HEK293T (cell line): ENCODE measurements at places on chromosomes 3 and 15.

GRCh38 chr3:11727207-11727606, 83.5 kb upstream of the VGLL4 start:
- no peak for DNase-seq

DNA sequence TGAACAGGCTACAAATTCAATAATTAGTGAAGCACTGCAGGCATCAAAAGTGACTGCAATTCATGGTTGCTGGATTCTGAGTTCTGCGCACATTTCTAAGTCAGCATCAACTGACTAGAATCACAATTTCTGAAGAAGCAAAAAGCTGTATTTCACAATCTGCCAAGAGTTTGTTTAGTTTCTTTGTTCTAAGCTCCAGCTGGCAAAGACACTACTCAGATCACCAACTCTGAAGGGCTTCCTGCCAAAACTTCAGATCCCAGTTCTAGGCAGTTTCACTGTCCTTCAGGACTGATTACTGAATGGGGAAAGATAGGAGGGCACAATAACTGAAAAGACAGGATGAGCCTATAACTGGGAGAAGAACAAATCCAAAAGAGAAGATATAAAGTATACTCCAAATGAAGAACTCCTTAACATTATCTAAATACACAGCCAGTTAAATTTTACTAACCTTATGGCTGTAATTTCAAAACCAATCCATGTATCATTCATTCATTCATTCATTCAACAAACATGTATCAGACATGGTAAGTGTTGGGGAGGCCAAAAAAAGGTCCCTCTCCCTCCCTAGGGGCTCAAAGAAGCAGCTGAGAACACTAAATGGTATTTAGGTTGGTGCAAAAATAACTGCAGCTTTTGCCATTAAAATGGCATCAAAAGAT, 17.1 kb downstream of the TJP1 start:
- no peak for DNase-seq

DNA sequence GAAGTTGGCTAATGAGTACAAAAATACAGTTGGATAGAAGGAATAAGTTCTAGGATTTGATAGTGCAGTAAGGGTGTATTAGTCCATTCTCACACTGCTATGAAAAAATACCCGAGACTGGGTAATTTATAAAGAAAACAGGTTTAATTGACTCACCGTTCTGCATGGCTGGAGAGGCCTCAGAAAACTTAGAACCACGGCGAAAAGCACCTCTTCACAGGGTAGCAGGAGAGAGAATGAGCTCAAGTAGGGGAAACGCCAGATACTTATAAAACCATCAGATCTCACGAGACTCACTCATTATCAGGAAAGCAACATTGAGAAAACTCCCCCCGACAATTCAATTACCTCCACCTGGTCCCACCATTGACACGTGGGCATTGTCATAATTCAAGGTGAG, 483.3 kb downstream of the TUSC7 start:
- no peak for DNase-seq

- no peak for DNase-seq
These were observed 135.3 kb downstream of the FNDC3B start for GRCh38 chr3:172174513-172175253.

DNA sequence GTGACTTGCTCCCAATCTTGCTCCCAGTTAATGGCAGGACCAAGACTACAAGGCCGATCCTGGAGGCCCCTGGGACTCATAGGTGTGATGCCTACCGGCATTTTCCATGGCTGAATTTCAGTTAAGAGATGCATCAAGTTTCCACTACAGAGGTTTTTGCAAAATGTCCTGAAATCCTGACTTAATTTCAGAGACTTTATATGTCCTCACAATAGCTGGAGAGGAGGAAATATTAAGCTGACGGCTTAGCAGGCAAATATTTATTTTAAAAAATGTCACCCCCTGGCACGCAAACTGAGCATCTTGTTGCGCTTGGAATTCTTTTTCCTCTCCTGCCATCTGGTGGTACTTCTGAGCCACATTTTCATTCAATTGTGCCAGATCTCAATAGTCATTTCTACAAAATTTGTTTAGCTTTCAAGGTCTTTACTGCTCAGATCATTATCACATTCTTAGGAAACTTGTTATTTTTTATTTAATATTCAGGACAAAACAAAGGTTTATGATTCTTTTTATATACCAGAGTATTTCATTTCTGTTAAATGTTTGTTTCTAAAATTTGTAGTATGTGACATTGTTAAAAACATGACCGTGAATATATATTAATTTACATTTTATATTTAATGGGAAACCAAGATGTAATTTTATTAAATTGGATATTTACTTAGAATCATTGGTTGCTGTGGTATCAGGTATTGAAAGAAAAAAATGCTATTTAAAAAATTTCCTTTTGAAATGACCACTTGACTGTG, 189.2 kb upstream of the THRB start:
- DNase-seq, result peak; percentile 47

DNA sequence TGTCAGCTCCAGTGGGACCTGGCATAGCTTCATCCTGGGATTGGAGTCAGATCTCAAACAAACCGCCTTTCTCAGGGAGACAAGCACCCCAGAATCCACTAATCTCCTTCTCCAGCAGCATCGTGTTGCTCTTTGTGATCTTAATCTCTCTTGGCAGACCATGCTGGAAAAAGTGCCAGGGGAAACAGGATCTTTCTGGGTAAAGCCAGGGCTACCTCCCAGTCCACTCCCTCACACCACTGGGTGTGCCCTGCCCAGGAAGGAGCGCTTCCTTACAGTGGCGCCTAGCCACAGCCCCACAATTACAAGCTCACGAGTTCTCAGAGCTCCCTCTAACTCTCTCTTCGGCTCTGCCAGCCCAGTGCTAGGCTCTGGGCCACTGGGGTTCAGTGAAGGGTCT, 32.2 kb downstream of the RPLP1 start:
- DNase-seq, result no peak

DNA sequence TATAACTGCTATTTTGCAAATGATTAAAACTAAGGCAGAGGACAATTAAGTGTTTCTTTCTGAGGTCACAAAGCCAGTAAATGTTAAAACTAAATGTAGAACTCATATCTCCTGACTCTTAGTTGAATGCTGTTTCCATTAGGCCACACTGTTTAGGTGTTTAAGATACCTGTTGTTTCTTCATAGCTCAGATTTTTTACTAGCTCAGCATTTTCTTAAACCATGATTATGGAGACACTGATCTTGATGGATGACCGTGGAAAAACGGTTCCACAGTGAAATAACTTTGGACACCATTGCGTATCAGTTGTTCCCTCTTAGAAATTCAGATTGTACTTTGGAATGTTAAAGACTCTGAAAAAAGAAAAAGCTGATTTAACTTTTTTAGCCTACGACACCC, 177.5 kb downstream of the TCF12 start:
- no peak for DNase-seq
